ENCODE measurements at places on chromosomes 2 and 18. TPM values are rescaled to one million over a fixed set of nuclear protein-coding genes. Genes with fewer than 3 reads are reported as not detected.

DNA sequence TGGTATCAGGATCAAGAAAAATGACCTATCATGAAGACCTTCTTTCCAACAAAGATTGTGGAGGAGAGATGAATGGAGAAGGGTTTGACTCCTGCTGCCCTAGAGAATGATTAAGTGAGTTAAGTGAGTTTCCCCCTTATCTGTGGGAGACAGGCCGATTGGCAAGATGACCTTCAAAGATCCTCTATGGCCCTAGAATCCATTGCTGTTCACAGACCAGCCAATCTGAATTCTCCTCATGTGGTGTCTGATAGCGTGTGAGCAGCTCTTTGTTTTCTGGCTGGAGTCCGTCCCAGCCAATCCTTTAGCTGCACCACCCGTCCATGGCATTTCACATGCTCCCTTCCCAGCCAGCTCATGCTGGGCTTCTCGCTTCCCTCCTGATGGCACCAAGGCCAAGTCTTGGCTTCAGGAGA is 79.4 kb downstream of the MARCHF4 start:
- DNase-seq, result no peak

GRCh38 chr2:149389506-149390167 is 59.2 kb downstream of the LYPD6 start:
- no peak for DNase-seq

DNA sequence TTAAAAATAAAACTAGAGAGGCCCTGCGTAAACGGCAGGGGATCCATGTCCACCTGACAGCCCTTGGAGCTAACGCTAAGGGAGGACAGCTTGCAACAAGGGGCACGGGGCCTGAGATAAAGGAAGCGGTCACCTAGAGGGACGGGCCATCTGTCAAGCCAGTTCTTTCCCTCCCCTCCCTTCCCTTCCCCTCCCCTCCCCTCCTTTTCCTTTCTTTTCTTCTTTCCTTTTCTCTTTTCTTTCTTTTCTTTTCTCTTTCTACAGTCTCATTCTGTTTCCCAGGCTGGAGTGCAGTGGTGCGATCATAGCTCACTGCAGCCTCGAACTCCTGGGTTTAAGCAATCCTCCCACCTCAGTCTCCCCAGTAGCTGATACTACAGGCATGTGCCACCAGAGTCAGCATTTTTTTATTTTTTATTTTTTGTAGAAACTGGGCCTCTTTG is 34.5 kb upstream of the CTAGE1 start:
- DNase-seq, result no peak

DNA sequence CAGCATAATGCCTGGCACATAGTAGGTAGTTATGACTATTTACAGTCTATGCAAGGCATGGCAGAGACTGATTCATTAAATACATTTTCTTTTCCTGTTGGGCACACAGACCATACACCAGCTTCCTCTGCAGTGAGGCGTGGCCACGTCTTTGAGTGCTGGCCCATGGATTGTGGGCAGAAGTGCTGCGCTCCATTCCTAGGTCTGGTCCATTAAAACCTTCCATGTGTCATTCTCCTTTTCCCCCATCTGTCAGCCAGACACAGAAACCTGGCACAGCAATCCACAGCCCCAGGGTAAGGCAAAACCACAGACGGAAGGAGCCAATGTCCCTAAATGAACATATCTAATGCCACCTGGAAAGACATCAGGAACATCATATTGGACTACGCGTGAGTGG is 141.9 kb downstream of the TTC32 start:
- no peak for DNase-seq

DNA sequence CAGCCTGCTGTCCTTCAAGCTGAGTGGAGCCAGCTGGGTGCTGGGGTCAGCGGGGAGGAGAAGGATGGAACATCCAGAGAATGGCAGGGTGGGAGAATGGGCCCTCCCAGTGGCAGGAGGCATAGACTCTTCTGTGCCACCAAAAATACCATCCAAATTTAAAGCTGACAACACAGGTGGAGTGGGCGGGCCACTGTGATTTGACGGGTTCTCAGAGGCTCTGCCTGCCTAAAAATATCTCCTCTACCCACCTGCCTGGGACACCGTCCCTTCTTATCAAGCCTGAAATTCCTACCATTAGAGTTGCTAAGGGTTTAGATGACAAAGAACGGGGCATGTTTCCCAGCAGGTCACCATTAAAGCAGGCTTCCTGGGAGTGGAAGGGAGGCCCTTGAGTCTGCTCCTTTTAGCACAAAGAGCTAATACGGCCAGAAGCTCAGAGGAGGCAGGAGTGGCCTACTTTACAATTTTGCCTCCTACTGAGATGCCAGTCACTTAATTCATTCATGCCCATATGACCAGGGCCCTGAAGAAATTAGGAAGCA is 19.8 kb upstream of the MARCHF4 start:
- no peak for DNase-seq

DNA sequence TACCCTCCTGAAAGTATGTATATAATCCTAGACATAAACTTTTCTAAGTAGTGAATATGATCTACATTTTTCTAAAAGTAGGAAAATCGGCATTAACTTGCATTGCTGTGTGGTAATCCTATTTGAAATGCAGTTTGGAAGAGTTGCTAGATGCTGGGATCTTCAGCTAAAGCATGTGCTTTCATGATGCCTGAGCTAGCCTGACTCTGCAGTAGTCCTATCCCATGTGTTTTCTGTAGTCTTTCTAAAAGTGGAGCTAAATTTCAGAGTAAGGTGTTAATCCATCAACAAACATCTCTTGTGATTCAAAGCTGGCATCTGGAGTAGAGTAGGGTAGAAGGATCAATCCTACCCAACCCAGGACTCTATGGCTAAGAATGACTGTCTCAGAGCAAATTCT is 229.4 kb downstream of the THSD7B start:
- no peak for DNase-seq

- no peak for DNase-seq
Measured at GRCh38 chr2:160223560-160223959, 23.5 kb upstream of the ITGB6 start.

DNA sequence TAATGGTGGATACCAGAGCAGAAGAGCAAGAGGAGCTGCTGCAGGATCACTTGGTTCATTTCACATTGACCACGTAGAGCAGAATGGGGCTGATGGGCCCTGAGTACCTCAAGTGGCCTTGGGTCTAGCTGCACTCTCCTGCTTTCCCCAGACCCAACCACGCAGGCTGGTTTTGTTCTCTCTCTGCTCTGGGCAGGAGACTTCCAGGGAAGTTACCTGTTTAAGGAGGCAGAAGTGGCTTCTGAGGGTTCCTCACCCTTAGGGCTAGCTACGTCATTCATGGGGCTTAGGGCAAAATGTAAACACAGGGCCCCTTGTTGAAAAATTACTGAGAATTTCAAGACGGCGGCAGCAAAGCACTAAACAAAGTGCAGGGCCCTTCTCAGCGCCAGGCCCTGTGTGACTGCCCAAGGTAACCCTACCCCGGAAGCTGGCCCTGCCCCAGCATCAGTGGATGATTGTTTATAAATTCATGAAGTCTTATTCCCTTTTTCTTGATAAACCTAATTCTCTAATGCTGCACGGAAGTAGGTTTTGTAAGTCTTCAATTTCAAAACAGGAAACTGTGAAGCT is 75.9 kb downstream of the TMEM182 start:
- DNase-seq, result no peak

DNA sequence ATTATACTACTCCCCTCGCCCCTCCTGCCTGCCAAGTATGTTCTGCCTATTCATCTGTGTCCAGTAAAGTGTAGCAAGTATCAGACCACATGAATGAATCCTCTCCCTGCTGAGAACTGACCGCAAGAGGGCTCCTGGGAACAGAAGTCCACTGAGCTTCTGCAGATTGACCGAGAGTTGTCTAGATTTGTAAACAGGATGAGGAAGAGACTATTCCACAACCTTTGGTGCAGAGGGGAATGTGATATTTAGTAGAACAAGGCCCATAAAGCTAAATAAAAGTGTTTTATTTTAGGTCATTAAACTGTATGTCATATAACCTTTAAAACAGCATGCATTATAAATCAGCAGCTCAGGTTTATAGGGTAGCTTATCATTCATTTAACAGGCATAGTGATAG is 377.0 kb downstream of the DCC start:
- DNase-seq, result no peak

- peak; percentile 50 for DNase-seq
Measured at GRCh38 chr2:64359892-64360657, 93.9 kb upstream of the LGALSL start.

GRCh38 chr2:24164416-24164973 is 10.4 kb upstream of the FAM228A start:
- DNase-seq, result peak; percentile 67

GRCh38 chr2:218398437-218399390 is 954 bp upstream of the CTDSP1 start:
- DNase-seq, result peak; percentile 86

DNA sequence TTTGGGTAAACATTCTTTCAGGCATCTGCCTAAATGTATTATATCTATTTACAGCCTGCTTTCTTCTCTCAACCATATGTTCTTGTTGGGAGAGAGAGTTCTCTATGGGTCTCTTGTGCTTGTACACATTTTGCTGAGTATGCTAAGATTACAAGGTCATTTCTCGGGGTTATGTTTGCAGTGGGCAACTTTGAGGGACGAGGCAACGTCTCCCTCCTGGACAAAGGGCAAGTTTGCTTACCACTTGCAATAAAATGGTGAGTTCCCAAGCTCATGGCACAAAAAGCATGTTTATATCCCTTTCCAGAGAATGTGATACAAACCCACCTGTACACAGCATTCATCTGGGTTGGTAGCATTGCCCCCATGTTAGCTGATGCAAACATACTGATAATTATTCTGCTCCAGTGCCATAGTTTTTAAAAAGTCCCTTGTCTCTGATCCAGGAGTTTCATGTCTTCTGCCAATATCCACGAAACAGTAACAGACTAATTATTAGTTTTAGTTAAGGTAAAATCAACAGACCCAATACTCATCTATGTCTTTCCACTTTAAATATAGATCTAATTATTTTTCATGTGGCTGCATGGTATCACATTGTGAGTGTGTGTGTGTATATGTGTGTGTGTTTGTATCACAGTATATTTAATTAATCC is 84.2 kb upstream of the MAPK4 start:
- no peak for DNase-seq

GRCh38 chr2:111694700-111695101 is 189.3 kb downstream of the ANAPC1 start:
- no peak for DNase-seq

DNA sequence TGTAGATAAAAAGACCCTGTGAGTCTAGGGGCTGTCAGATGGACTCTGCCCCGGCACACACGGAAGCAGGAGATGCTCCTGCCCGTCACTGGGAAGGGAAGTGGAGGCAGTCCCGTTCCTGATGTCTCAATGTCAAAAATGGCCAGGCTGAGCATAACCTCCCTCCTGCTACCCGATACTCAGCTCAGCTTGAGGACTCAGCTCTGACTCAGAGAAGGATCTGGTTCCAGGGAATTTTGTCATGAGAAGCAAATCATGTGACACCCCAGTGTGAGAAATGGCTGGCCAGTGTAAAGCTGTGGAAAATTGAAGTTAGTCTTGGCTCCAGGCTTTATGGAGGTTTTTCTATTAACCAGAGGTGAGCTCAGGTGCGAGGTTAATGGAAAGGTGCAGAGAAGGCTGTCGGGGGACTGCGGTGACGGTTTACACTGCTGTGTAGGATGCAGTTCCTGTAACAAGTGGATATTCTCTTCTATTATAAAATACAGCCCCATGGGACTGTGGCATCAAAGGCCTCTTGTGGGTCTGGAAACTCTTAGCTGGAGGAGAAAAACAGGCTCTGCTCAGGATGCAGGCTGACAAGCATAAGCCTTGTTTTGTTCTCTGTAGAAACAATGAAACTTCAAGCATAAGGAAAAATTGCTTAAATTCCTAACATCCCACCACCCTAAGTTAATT is 24.7 kb upstream of the AGAP1 start:
- no peak for DNase-seq

Gene ZNF521
- total RNA-seq, result 4.0 TPM

Gene TGFA
- total RNA-seq, result not detected

Gene PLCD4
- not detected for total RNA-seq

Gene CRYGC
- total RNA-seq, result not detected

Gene CAPN14
- total RNA-seq, result 4.0 TPM

Gene BMP10
- total RNA-seq, result not detected

Gene PTPRN
- total RNA-seq, result not detected

Gene CHRNG
- not detected for total RNA-seq
